Activated CD4-positive, alpha-beta memory T cell treated with anti-CD3 and anti-CD28 coated beads for 36 hours (primary cell): ENCODE measurements at places on chromosomes 1 and 21. TPM values are rescaled to one million over a fixed set of nuclear protein-coding genes. Genes with fewer than 3 reads are reported as not detected.

The FLG2 gene
- total RNA-seq, result not detected

The KRTAP19-3 gene
- not detected for total RNA-seq

The RHBDL2 gene
- not detected for total RNA-seq

The KCNH1 gene
- not detected for total RNA-seq

The FAM3B gene
- not detected for total RNA-seq

The PHLDA3 gene
- 4.1 TPM for total RNA-seq

The CYP4B1 gene
- total RNA-seq, result not detected

The IQGAP3 gene
- total RNA-seq, result 16.9 TPM

The GADD45A gene
- 36.2 TPM for total RNA-seq

The KRTAP12-2 gene
- total RNA-seq, result not detected

GRCh38 chr1:192703283-192704206 lies 67.6 kb downstream of the RGS13 start:
- no peak for DNase-seq

GRCh38 chr1:14737561-14738094 lies 139.1 kb downstream of the KAZN start:
- no peak for DNase-seq

- DNase-seq, result no peak
Observed at GRCh38 chr1:167685844-167686243, 35.9 kb upstream of the MPZL1 start.

GRCh38 chr1:245809361-245809760 lies 654.6 kb downstream of the KIF26B start:
- no peak for DNase-seq

DNA sequence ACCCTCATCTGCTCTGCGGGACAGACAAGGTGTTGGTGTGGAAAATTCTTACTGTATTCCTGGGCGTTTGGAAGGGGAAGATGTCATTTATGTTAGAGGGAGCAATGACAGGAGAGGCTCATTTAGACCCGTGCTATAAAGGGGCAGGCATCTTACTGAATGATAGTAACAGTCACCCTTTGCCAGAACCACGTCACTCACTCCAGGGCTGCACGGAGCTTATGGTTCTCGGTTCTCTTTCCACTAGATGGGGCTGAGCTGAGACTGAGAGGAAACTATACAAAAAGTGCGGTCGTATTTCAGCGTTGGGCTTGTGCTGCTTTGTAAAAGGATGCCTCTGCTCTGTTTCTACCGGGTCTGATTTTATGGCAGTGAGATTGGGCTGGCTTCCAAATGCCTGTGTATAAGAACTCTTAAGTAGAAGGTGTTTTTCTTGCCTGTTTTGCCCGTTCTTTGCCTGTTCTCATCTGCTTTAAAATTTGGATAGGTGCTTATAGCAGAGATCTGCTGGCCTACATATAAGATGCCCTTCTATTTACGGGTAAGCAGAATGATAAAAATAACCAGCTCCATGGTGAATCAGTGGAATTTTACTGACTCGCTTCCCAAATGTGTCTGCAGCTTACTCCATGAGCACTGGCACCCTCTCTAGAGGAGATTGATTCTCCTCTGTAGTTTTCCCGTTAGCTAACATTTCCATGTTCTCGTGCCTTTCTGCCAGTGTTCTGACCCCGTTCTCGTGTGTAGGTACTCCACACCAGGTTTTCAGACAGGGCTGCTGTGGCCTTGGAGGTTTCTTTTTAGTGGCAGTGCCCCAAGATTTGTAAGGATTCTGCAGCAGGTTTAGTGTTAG lies 55.9 kb downstream of the MRPS6 start:
- DNase-seq, result peak; percentile 84

GRCh38 chr1:244653439-244654107 lies 647 bp downstream of the DESI2 start:
- DNase-seq, result no peak

DNA sequence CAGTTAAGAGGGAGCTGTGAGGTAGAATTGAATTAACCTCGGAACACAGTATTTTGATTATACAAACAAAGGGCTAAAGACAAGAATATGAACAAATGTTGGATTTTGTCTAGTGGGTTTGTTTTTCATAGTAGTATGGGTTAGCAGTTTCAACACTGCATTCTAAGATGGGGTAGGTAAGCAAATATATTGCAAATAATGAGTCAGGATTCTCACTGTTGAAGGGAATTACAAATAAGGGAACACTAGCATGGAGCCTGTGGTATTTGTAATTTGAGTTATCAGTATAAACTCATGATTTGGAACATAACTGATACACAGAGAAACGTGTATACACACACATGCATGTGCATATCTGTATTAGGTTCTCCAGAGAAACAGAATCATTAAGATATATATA lies 44.5 kb downstream of the CD55 start:
- no peak for DNase-seq

GRCh38 chr1:115158181-115158580 lies 68.9 kb upstream of the TSPAN2 start:
- DNase-seq, result no peak

- DNase-seq, result no peak
Observed at GRCh38 chr1:224811564-224811963, 117.9 kb upstream of the DNAH14 start.

- peak; percentile 8 for DNase-seq
Observed at GRCh38 chr1:56525489-56526041, 53.8 kb downstream of the PLPP3 start.

GRCh38 chr1:85313888-85314696 lies 37.7 kb upstream of the BCL10 start:
- no peak for DNase-seq

DNA sequence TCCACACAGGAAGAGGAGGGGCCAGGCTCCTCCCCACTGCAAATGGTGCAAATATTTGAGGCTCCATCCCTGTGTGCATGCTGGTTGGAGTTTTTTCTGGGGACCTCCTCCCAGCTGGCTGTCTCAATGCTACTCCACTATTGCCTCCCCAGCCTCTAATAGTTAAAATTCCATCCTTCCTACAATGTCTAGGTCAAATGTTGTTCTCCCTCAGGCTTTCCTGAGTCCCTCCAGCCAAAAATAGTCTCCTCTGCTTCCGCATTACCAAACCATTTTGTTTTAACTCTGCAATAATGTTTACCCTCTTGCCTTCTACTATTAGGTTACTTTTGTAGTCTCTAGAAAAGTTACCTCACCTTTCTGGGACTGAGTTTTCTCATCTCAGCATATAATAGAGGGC lies 29.6 kb upstream of the FMO1 start:
- no peak for DNase-seq

DNA sequence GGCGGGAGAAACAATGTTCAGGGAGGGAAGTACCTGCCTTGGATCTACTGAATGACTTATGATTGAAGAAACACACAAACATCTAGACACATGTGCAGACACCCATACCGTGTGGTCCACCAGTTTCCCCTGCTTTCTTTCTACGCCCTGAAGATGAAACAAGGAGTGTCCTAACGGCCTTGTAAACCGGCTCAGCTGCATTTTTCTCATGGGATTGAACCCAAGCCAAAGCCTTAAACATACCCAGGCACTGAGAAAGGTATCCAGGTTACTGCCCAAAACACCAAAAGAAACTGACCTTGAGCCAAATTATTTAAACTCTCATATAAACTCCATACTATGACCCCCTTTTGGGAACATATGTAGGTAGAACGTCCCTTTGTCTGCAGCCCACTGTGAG lies 630.0 kb upstream of the RGS18 start:
- DNase-seq, result no peak

DNA sequence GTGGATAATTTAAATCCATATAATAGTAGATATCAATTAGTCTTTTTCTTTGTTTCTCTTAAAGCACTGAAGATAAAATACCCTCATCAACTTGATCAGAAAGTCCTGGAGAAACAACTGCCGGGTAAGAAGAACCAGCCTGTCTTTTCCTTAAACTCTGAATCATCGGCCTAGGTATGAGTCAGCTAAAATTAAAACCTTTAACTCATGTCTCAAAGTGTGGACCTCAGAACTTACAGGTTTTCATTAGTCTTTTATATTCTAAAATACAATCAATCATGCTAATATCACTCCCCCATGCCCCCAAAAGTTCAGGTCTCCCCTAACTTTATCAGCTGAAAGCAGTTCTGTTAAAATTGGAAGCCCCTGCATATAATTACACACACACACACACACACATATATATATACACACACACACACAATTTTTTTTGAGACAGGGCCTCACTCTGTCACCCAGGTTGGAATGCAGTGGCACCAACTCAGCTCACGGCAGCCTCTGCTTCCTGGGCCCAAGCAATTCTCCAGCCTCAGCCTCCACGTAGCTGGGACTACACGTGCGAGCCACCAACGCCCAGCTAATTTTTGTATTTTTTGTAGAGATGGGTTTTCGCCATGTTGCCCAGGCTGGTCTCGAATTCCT lies 61.3 kb downstream of the B3GALNT2 start:
- DNase-seq, result no peak

GRCh38 chr1:47948126-47948525 lies 49.1 kb downstream of the TRABD2B start:
- no peak for DNase-seq

GRCh38 chr1:82778612-82779011 lies 977.9 kb downstream of the ADGRL2 start:
- no peak for DNase-seq

- no peak for DNase-seq
Observed at GRCh38 chr1:151621351-151621750, 9.5 kb downstream of the SNX27 start.

DNA sequence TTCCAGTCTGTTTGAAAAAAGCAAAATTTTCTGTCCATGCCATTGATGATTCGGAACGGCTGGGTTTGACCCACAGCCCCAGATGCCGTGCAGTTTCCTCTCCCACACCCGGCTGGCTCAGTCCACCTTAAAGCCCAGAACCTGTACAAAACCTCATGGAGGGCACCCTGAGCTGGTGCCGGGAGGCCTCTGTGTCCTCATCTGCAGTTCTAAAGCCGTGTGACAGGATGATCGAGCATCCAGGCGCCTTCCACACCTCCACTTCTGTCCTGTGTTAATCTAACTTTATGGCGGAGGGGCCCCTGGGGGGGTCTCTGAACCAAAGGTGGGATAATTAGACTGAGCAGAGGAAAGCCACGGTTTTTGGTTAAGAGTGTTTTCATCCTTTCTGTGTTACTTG lies 49.6 kb downstream of the SLC37A1 start:
- no peak for DNase-seq

DNA sequence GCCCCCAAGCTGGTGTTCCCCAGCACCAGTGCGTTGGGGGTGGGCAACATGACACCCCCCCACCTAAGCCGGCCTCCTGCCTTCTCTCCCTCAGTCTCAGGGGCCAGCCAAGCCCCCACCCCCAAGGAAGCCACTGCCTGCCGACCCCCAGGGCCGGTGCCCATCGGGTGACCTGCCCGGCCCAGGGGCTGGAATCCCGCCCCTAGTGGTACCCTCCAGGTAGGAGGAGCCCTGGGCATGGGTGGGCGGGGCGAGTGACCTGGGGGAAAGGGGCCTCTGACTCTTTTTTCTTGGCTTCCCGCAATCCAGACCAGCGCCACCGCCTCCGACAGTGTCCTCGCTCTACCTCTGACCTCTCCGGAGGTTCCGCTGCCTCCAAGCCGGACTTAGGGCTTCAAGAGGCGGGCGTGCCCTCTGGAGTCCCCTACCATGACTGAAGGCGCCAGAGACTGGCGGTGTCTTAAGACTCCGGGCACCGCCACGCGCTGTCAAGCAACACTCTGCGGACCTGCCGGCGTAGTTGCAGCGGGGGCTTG lies 1.3 kb upstream of the EFNA4 start:
- DNase-seq, result no peak

GRCh38 chr1:93814059-93814794 lies 64.8 kb downstream of the DNTTIP2 start:
- DNase-seq, result peak; percentile 64

DNA sequence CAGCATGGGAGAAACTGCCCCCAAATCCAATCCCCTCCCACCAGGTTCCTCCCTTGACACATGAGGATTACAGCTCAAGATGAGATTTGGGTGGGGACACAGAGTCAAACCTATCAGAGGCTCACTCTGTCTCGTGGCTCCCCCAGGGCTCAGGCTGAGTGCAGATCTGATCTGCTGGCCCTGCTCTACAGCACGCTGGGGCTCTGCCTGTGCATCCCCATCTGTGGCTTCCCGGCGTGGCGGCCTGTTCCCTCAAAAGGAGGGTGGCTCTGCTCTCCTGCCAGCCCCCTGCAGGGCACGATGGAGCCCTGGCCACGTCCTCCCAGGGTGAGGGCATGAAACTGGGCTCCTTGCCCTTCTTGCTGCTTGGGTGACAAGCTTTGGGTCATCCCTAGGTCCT lies 19.8 kb upstream of the SMYD3 start:
- DNase-seq, result no peak

DNA sequence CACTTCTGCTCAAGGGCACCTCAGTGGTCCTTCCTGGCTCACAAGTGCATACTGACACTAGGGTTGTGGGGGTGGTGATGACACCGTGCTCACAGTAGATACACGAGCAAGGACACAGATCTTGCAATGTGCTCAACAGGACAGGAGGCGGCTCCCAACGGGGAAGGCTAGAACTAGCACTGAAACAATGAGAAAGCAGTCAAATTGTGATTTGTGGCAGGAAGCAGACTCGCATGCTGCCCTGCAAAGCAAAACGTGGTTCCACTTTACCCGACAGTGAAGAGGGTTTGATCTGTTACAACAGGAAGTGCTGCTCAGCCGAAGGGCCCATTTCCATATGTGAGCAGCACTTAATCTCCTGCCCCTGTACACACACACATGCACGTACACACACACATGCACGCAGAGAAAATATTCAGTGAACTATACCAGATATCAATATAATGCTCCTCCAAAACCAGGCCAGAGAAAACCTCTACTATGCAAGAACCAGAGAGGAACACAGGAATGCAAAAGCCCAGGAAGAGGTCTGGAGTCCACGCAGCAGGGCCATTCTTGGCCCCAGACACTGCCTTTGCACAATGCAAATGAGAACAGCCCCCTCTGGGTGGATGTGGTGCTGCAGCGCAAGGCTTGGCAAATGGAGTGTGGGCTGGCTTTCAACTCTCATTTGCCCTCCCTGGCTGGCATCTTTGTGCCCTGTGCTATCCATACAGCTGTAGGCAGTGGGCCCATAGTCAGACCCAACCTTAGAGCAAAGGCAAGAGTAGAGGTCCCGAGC lies 47.1 kb downstream of the KANK4 start:
- DNase-seq, result peak; percentile 74
